ENCODE measurements at places on chromosomes 2 and 18.

- no peak for DNase-seq
Observed at GRCh38 chr2:212708355-212708754, 169.8 kb upstream of the ERBB4 start.

- DNase-seq = no peak
Observed at GRCh38 chr2:100317634-100318033, 4.7 kb downstream of the LONRF2 start.

- DNase-seq = no peak
Observed at GRCh38 chr18:37259711-37260110, 305.9 kb downstream of the CELF4 start.

- no peak for DNase-seq
Observed at GRCh38 chr2:8676191-8676920, 5.5 kb upstream of the ID2 start.

- DNase-seq = no peak
Observed at GRCh38 chr2:176789751-176790150, 422.8 kb upstream of the HNRNPA3 start.

DNA sequence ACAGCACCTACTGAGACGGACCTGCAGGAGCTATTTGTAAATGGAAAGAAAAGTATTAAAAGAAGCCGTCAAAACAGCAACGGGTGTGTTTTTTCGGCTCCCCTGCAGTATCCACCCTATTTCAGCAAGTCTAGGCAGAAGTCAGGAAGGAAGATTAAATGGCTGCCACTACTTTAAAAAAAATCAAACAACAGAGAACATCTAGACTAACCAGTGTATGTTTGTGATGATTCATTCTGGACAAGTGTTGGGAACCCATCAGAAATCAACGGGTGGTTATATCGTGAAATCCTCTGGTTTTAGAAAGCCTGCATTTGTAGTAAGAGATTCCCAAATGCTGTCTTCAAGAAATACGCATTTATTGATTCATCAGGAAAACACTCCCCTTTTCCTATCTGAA is 9.0 kb downstream of the PMAIP1 start:
- no peak for DNase-seq

- no peak for DNase-seq
Observed at GRCh38 chr2:217652761-217653639, 349.8 kb downstream of the TNS1 start.

- peak; percentile 40 for DNase-seq
Observed at GRCh38 chr2:129483366-129483765, 496.1 kb upstream of the RAB6C start.

GRCh38 chr2:186980787-186981550 is 132.0 kb upstream of the ZSWIM2 start:
- DNase-seq = no peak

- DNase-seq = no peak
Observed at GRCh38 chr18:69872661-69873060, 75.0 kb downstream of the CD226 start.

- DNase-seq = no peak
Observed at GRCh38 chr18:13810950-13811485, 12.9 kb upstream of the MC5R start.

- DNase-seq = no peak
Observed at GRCh38 chr2:111100087-111100764, 20.5 kb upstream of the BCL2L11 start.

- no peak for DNase-seq
Observed at GRCh38 chr18:13551841-13552733, 174.3 kb downstream of the FAM210A start.

- DNase-seq = no peak
Observed at GRCh38 chr18:48844271-48844670, 106.5 kb downstream of the SMAD7 start.

DNA sequence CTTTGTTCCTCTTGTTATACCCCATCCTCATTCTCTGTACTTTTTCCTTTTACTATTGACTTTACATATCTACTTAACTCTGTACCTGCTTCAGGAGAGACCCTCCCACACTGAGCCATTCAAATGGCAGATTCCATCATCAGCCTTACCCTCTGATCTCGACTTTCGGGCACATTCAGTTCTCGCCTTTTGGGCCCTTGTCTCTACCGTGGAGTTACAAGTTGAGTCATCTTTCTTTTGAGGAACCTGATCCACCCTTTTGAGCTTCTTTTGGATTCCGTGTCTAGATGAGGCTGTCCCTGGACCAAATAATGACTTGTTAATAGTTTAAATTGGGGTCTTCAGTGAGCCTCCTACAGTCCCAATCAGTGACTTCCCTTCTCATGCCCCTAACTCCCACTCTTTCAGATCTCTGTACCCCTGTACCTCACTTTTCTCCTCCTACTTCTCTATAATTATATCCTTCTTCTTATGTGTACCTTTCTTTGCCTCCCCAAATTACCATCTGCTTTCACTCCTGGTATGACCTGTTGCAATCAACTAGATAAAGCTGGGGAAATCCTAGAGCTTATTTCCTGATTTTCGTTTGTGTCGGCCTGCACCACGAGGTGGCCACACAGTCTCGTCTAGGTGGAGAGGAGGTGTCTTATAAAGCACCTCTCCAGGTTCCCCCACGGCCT is 17.2 kb downstream of the SP110 start:
- peak; percentile 52 for DNase-seq

GRCh38 chr2:41707790-41708451 is 339.9 kb upstream of the PKDCC start:
- no peak for DNase-seq

DNA sequence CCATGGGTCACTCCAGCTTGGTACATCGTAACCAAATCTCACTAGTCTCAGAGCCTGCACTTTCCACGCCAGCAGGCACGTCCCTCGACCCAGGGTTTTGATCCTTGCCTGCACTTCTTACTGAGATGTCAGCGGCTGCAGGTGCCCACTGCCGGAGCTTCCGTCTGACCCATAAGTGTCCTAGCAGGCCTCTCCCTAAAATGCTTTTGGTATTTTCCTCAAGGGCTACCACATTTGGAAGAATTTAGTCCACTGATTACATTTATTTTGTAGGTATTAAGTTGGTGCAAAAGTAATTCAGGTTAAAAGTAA is 175.0 kb upstream of the FBXO11 start:
- no peak for DNase-seq

GRCh38 chr18:22828171-22828570 is 105.0 kb upstream of the RBBP8 start:
- no peak for DNase-seq

- DNase-seq = no peak
Observed at GRCh38 chr2:141806090-141806489, 324.7 kb downstream of the LRP1B start.

Measured in NAMALWA (cell line).